ENCODE measurements at places on chromosomes 4 and X.

DNA sequence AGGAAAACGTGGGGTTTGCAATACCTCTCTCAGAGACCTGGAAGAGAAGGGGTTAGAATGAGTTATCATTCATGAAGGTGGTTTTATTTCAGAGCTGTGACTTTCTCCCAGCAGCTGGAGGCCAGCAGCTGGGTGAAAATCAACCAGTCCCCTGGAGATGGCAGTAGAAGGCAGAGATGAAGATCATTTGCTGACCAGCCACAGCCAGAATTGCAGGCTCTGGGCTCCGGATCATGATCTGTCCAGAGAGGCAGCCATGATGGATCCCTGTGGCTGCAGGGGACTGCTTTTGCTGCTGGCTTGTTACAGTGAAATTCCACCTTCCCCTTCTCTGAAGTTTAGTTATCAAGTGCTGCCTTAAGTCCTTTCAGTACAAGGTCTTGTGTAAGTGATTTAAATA is 46.9 kb upstream of the TAB3 start:
- no peak for DNase-seq

GRCh38 chr4:98630737-98631454 is 27.5 kb downstream of the TSPAN5 start:
- DNase-seq = no peak

DNA sequence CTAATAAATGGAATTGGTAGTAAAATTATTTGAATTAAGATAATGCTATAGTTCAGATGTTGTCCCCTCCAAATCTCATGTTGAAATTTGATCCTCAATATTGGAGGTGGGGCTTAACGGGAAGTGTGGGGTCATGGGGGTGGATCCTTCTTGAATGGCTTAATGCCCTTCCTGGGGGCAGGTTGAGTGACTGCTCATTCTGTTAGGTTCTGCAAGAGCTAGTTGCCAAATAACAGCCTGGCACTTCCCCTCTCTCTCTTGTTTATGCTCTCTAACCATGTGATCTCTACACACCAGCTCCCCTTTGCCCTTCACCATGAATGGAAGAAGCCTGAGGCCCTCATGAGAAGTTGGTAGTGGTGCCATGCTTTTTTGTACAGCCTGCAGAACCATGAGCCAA is 724.8 kb upstream of the FTHL17 start:
- no peak for DNase-seq

GRCh38 chr4:57443787-57444186 is 333.6 kb upstream of the IGFBP7 start:
- no peak for DNase-seq

DNA sequence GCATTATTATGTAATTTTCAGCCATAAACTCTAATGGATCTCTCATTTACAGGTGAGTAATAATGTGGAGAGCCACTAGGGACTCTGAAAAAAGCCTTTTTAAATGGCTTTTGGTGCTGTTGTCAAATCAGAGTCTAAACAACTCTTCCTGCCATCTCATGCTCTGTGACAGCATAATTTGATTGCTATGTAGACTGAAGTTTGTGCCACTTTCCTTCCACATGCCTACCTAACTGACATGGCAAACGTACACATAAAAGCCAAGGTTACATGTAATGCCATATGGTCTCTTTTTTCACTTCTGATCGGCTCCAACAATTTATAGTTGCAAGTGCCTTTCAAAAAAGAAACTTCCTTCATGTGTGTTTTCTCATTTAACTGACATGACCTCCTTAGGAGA is 94.3 kb downstream of the SH2D1A start:
- DNase-seq = no peak
